Keratinocyte (primary cell): ENCODE measurements at places on chromosomes 1 and 21.

GRCh38 chr1:218867941-218868626, 305.6 kb upstream of the LYPLAL1 start:
- no peak for DNase-seq

DNA sequence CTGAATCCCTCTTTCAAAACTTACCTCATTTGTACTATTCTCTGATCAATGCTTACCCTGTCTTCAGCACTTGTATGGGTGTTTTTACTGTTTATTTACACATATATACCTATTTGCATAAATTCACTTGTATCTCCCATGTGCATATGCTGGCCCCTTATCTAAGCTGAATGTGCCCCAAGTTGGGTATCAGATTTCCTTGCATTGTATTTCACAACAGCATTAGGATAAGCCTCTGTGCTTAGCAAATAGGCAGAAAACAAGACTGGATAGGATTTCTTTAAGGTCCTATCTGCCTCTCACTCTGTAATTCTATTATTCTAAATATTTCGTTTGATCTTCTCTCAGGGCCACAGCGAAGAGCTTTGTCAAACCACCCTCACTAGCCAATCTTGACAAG, 45.9 kb upstream of the IPO9 start:
- DNase-seq, result no peak

- no peak for DNase-seq
Measured at GRCh38 chr1:18531503-18531845, 50.7 kb downstream of the KLHDC7A start.

DNA sequence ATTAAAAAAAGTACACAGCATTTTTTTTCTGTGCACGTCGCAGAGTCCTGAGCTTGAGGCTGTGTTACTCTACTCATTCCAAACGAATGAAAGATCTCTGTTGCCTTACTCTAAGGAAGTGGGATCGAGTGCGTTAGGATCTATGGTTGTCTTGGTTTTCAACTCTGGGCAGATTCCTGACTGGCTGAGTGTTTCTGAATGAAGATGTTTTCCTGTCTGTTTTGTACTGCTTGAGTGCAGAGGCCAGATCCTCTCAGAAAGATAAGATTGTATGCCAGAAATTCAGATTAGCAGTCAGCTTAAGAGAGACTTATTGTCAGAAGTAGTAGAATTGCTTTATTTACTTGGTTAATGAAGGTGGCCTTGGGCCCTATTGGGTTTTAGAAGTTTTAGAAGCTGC, 14.0 kb downstream of the PLA2G2E start:
- DNase-seq, result no peak

DNA sequence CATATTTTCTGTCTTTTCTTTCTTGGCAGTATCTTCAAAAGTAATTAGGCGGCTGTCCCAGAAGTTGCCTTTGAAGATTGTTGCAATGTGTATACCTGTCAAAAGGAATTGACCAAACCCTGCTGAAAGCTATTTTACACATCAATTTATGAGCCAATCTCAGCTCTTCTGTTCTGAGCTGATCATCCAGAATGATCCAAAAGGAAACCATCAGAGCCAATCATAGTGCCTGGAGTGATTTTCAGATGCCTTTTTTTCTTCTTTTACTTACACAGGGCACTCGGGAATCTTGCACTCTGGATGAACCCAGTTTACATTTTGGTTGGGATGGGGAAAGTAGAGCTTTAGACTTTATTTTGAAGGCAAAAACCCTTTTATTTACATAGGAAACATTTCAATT, 21.8 kb upstream of the APOBEC4 start:
- no peak for DNase-seq
